ENCODE measurements at places on chromosomes 16 and 17.

- DNase-seq: no peak
Measured at GRCh38 chr16:10964891-10965326, 20.5 kb downstream of the CLEC16A start.

DNA sequence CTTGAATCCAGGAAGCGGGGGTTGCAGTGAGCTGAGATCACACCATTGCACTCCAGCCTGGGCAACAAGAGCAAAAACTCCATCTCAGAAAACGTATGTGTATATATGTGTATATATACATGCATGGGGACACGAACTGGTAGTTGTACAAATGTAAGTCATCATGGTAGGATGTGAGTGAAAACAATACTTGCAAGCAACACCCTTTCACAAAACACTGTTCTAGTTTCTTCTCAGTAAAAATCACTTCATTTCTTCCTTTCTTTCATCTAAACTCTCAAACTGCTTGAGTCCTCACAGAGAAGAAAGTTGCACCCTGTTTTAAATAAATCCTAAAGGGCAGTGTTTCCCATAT is 51.8 kb downstream of the METTL16 start:
- DNase-seq: no peak

- DNase-seq: no peak
Measured at GRCh38 chr16:50675686-50676610, 5.2 kb downstream of the SNX20 start.

DNA sequence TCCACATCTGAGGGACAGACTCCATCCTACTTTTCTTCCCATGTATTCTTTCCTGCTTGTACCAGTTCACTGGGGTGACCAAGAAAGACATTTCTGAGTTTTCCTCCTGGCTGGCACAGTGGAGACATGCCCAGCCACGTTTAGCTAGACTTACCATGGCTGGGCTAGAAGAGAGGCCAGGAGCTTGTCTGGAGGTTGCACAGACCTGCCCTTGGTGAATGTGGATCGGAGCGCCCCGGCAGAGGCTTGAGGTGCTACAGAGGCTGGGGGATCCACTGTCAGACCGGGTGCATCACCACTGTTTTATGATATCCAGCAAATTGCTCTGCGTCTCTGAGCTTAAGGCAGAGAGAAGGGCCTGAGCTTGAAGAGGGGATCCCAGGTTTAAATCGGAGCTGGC is 3.5 kb downstream of the IL4R start:
- DNase-seq: no peak

GRCh38 chr17:27817731-27818130 is 17.4 kb upstream of the NOS2 start:
- DNase-seq: no peak

DNA sequence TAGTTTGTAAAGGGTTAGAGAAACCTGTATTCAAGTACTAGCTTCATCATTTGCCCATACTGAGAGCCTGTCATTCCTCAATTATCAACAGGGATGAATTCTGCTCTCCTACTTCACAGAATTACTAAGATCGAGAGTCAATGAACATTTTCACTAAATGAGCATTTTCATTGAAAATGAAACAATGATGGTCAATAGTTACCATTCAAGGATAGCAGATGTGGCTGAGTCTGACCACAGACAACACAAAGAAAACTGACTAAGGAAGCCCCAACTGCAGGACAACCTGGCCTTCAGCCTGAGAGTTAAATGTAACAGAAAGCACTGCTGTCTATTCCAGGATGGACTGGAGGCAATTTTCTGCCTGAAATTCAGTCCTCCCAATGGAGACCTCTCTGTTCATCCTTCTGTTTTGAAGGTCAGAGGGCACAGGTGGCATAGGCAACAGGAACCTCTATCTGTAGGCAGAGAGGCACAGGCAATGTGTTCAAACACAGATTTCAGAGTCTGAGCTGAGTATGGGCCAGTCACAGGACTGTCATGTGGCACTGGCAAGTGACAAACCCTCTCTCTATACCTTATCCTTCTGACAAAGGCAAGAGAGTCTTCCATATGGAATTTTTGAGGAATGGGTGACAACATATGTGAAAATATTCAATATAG is 19.5 kb downstream of the TRAF4 start:
- DNase-seq: no peak
